ENCODE measurements at places on chromosomes 12 and 14.

GRCh38 chr14:94343238-94344005 lies 20.3 kb upstream of the SERPINA6 start:
- no peak for DNase-seq

- no peak for DNase-seq
Measured at GRCh38 chr12:2248901-2249381, 196.2 kb downstream of the CACNA1C start.

DNA sequence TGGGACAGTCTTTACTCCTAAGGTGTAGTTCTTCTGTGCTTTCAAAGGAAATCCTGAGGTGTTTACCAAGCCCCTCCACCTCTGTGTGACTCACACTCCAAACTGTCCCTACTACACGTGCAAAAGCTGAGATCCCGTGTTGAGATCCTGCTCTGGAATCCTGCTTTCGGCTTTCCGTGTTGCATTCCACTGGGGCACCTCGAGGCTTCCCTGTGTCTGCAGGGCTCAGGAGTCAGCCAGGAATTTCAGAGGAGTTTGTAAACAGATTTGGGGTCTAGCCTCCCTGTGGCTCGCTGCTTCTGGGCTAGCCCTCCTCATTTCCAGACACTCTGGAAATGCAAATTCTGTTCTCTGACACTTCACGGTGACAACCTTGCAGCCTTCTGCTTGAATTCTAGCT lies 48.4 kb downstream of the CACNA2D4 start:
- DNase-seq, result no peak

- DNase-seq, result no peak
Measured at GRCh38 chr12:45909041-45909713, 81.2 kb downstream of the SCAF11 start.

DNA sequence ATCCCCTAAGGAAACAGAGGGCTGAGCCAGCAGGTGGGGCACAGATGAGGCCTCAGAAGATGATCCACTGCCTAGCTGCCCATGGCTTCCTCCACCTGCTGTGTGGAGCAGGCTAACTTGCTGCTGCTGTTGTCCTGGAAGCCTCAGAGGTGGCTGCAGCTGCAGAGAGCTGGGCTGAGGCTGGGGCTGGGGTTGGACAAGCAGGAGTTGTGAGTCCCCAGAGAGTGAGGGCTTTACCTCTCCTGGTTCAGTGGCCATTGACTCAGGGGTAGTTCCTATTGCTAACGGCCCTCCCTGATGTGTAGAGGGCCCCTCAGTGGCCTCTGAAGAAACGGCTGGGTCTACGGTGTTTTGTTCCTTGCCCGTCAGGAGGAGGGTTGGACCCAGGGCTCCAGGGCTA lies 13.7 kb upstream of the PRKAG1 start:
- no peak for DNase-seq

DNA sequence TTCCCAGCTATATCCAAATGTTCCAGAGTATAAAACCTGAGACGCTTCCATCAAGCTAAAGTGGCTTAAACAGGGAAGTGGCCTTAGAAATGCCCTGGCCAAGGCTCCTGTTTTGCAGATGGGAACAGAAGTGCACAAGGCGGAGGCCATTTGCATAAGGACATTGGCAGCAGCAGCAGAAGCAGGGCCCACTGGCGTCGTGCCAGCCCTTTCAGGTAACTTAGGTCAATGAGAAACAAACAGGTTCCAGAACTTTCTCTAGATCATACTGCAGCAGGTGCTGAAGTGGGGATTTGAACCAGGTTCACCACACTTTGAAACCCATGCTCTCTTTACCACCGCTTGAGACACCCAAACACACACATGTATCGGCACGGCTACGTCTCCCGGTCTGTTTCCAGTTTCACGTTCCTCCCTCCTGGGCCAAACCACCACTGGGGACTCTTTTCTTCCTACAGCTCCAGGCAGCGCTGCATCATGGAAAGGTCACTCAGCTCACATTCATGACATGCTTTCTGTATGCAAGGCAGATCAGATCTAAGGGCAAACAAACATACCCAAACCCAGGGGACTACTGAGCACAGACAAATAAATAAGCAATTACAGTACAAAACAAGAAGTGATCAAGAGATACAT lies 46.0 kb upstream of the PLEKHG6 start:
- DNase-seq, result no peak

DNA sequence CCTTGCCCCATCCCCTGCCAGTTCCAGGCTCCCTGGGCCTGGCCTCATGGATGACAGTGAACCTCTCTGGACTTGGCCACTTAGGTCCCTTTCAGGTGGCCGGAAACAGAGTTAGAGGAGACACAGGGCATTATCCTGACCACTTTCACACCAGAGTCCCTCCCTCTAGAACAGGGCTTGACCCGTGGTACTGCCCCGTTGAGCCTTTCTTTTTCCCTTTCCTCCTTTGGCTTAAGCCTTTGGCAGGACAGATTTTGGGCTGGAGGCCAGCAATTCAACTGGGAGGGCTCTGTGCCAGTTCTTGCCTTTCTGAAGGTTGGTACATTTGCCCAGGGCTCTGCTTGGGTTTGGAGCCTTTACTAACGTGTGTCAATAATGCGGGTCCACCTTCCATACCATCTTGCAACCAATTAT lies 22.8 kb downstream of the TPCN1 start:
- DNase-seq, result no peak

DNA sequence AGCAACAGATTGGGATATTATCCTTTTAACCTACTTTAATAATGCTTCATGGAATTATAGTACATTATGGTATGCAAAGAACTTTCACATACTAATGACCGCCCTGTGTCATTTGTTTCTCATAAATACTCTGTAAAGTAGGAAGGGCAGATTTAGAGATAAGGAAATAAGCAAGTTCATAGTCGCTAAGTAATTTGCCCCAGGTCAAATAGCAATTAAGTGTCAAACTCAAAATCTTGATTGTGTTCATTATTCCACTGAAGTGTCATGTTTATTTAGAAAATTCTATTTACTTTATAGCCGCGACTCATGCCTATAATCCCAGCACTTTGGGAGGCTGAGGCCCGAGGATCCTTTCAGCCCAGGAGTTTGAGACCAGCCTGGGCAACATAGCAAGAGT lies 98.7 kb upstream of the ATF1 start:
- DNase-seq, result no peak

DNA sequence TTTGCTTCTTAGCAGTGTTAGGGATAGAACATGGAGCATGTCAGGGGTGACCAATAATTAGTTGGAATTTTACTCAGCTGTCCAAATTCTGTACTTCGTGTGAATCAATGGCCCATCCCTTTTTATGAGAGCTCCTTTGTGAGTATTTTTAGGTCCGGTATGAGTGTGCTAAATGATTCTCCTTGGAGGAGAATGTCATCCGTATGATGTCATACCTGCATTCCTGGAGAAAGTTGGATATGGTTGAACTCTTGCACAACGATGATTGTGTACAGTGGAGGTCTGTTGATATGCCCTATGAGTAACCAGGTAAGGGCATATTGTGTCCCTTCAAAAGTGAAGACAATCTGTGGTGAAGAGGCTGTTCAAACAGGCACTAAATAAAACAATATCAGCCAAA lies 400.8 kb downstream of the GXYLT1 start:
- DNase-seq, result no peak

DNA sequence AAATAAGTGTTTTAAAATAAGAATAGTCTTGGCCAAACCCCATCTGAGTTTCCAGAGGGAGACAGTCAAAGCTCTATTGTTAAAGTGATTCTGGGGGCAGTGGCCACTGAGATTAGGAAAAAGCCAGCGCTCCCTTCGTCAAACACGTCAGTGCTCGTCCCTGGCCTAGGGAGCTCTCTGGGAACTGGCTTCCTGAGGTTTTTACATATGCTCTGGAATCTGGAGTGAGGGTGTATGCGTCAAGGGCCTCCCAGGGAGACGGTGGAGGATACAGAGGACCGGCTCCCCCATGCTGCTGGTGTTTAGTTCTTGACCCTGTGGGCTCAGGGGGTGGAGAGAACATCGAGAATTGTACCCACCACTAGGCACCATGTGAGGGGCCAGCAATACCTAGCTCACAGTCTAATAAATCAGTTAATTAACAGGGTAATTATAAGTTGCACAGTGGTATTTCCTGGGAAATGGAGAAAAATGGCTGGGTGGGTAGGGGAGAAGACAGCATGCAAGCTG lies 87.0 kb downstream of the SLC25A47 start:
- no peak for DNase-seq

DNA sequence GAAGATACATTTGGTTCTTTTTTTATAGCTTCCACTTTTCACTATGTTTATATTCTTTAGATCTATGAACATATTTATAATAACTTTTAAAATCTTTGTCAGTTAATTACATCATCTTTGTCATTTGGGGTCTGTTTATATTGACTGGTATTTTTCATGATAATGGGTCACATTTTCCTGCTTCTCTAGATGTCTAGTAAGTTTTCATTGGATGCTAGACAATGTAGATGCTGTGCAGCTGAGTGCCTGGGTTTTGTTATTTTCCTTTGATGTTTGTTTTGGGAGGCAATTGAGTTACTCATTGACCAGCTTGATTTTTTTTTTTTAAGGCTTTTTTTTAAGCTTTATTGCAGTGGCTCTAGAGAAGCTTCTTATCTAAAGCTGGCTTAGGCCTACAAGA lies 4.9 kb downstream of the MAP1LC3B2 start:
- no peak for DNase-seq

GRCh38 chr12:124651516-124652273 lies 84.3 kb upstream of the NCOR2 start:
- no peak for DNase-seq

- no peak for DNase-seq
Measured at GRCh38 chr12:113479216-113479589, 7.5 kb upstream of the LHX5 start.

- no peak for DNase-seq
Measured at GRCh38 chr12:80241576-80242273, 142.4 kb downstream of the OTOGL start.

- DNase-seq, result no peak
Measured at GRCh38 chr14:93688239-93688666, 100.0 kb downstream of the PRIMA1 start.

DNA sequence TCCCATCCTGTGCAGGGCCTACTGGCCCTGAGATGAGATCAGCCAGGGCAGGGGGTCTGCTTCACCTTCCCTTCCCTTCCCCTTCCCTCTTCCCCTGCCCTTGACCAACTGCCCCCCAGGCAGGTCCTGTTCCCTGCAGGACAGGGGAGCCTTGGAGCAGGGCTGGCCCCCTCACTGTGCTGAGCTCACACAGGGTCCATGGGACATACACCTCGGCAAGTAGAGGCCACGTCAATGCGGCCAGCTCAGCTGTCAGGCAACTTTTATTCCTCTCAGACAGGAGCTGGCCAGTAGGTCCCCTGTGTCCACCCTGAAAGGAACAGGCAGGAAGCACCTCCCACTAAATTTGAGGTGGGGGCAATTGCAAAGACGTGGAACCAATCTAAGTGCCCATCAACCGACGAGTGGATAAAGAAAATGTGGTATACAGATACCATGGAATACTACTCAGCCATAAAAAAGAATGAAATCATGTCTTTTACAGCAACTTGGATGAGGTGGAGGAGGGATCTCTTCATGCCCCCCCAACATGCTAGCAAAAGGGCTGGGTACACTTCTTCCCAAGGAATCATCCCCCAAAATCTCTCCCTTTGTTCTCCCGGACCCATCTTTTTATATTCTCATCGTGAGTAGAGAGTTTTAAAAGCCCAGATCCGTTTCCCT lies 148.7 kb downstream of the BCL11B start:
- DNase-seq, result no peak

GRCh38 chr14:85471744-85472143 lies 58.2 kb upstream of the FLRT2 start:
- DNase-seq, result no peak

DNA sequence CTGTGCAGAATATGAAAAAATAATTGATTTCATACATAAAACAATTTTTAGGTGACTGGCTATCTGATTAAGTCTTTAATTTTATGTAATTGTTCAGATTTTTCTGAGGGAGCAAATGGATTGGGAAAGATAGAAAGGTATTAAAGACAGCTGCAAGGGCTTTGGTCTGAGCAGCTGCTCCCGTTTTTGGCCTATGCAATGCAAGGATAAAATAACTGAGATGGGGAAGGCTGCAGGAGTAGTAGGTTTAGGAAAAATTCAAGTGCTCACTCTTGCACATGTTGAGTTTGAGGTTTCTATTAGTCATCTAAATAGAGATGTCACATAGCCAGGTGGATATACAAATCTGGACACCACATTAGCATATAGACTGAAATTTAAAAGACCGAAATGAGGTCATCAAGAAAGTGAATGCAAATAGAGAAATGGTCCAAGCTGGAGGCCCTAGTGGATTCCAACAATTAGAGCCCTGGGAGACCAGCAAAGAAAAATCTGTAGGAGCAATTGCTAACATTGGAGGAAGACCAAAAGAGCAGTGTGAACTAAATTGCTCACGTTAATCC lies 144.0 kb downstream of the PPFIA2 start:
- DNase-seq, result no peak

DNA sequence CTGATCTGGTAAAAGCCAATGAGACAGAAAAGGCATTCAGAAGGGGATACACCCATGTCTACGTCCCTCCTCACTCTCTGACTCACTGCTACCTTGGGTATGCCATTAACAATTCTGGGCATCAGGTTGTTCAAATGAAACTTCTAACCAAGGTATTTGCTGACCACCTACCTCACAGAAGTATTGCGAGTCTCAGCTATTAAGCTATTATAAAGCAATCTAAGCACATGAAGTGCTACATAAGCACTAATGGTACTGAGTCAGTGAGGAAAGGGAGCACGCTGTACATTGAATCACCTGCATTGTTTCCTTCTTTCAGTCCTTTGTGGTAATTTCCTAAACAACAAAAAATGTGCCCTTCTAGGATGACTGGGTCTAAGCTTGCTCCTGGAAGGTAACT lies 62.8 kb upstream of the CCDC91 start:
- DNase-seq, result no peak

- DNase-seq, result no peak
Measured at GRCh38 chr14:21912367-21912766, 238.7 kb upstream of the OR4E1 start.

DNA sequence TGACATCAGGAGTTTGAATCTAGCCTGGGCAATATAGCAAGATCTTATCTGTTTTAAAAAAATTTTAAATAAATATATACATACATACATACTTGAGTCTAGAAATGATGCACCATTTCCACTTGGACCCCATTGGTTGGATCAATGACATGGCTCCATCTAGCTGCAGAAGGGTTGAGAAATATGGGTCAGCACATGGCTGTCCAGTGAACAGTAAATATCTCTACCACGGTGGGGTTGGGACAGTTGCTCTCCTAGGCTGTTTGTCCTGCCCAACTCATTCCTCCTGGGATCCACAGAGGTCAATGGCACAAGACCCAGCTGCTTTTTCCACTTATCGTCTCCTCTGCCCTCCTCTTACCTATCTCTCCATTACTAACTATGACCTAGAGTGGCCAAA lies 23.6 kb downstream of the PLEKHH1 start:
- no peak for DNase-seq
